ENCODE measurements at places on chromosomes 1 and 21.

- DNase-seq: peak; percentile 80
Measured at GRCh38 chr1:119631433-119632102, 16.5 kb downstream of the ZNF697 start.

- no peak for DNase-seq
Measured at GRCh38 chr21:42614396-42614795, 39.0 kb upstream of the PDE9A start.

DNA sequence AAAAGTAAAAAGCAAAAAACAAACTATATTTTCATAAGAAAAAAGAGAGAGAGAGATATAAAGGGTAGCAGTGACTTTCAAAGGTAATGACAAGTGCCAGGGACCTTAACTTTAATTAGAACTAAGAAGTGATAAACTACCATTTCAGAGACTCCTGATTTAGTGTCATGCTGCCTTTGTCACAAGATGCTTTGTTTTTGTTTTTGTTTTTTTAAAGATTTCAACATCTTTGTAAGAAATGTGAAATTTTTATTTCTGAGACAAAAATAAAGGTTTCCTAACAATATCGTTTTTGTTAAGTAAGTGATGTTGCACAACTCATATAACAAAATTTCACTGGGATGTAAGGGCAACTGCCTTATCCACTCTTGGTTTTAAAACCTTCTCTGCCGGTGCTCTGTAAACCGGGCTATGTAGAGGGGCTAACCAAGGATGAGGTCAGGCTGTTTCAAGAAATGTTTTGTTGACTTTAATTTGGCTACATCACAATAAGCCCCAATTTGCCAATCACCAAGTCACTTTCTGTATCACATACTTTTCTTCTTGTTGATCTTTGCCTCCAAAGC is 35.2 kb upstream of the SYT2 start:
- DNase-seq: no peak

DNA sequence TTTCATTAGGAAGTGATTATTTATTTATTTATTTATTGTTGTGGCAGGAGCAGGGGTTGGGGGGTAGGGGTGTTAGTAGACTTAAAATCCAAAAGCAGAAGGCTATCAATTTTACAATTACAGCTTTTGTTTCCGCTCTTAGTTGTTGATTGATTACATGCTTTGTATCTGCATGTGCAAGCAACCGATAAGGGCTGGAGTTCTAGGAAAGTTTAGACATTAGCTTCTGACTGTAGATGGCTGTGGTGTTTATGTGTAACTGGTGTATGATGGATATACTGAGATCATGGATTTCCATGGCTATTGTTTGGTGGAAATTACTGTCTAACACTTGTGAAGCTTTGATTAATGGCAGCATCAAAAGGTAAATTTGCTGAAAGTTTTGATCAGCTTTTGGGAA is 2.8 kb downstream of the ST6GALNAC5 start:
- DNase-seq: no peak

- no peak for DNase-seq
Measured at GRCh38 chr1:21149855-21150432, 26.8 kb downstream of the EIF4G3 start.

GRCh38 chr21:35900539-35900938 is 159.8 kb downstream of the SETD4 start:
- DNase-seq: no peak

- DNase-seq: no peak
Measured at GRCh38 chr1:94866164-94866807, 46.1 kb downstream of the SLC44A3 start.

GRCh38 chr1:61307422-61308142 is 225.2 kb downstream of the NFIA start:
- no peak for DNase-seq

GRCh38 chr21:41442481-41443186 is 16.6 kb downstream of the MX1 start:
- no peak for DNase-seq

- no peak for DNase-seq
Measured at GRCh38 chr1:98903261-98903660, 101.4 kb downstream of the PLPPR5 start.

- DNase-seq: no peak
Measured at GRCh38 chr1:71589005-71589404, 508.2 kb upstream of the ZRANB2 start.

- peak; percentile 59 for DNase-seq
Measured at GRCh38 chr1:206725109-206725963, 40.6 kb downstream of the MAPKAPK2 start.

DNA sequence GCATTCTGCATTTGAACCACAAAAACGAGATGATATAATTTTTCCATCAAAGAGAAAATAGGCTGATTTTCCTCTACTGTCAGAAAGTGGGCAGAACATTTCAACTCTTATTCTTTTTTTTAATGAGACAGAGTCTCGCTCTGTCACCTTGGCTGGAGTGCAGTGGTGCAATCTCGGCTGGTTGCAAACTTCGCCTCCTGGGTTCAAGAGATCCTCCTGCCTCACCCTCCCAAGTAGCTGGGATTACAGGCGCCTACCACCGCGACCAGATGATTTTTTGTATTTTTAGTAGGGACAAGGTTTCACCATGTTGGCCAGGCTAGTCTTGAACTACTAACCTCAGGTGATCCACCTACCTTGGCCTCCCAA is 11.6 kb downstream of the DSTYK start:
- no peak for DNase-seq

DNA sequence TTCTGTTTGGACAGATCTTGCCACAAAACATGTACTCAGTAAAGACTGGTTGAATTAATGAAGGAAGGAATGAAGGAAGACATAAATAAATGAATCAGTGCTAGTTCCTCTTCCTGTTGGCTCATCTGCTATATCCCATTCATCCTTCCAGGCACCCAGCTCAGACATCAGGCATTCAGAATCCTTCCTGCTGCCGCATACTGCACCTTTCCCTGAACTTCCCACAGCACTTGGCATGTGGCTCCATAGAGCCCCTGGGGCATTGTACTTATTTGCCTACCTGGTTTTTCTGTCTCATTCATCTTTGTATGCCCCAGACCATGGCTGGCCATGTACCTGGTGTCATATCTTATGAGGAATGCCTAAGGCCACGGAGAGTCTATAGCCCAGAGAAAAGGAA is 34.4 kb upstream of the ZNF648 start:
- no peak for DNase-seq

- no peak for DNase-seq
Measured at GRCh38 chr1:86470859-86471258, 2.1 kb downstream of the CLCA1 start.

DNA sequence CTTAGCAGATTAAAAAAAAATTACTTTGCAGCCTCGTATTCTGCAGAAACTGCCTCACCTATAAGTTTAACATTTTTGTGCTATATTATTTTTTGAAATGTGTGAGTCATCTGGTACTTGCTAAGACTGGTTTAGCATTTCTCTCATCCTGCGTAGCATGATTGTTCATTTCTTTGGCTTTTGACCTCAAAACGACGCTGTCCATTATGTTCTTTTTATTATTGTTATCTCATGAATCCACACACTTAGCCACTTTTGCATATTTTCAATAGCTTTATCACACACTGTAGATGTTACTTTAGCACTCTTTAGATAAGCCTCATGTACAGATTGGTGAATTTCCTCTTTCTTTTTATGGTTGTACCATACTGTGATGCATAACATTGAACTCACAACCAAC is 1004.9 kb upstream of the NCAM2 start:
- no peak for DNase-seq

DNA sequence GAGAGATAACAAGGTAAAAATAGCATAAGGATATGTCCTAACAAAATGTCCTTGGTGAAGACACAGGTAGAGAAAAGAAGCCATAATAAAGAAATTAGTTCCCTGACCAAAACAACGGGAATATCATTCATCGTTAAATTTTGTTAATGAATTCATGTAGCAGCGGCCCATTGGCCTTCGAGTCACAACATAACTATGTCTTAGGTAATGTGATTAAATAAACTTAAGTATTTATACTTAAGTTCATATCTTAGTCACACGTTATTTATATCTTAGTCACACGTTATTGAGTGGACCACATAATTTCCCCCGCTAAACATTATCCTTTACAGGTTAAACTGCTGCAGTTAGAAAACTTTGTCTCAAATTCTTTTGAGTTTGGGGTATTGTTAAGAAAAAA is 1.2 kb downstream of the NEXN start:
- no peak for DNase-seq

- DNase-seq: no peak
Measured at GRCh38 chr21:42308914-42309752, 6.1 kb downstream of the TFF3 start.

DNA sequence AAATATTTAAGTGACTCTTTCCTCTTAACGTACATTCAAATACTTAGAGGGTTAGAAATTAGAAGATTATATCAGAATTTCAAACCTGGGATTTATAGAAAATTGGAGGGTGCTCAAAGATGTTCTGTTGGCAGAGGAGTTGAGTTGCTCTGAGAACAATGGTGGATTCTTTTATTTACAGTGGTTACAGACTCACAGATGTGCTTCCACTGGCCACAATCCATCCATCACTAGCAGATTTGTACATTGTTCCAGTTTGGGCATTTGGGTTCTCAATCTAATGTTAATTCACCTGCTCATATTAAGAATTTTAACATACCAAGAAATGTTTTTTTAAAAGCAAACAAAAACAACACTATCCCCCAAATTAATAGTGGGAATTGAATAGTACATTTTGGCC is 23.5 kb downstream of the DNAJC6 start:
- no peak for DNase-seq

DNA sequence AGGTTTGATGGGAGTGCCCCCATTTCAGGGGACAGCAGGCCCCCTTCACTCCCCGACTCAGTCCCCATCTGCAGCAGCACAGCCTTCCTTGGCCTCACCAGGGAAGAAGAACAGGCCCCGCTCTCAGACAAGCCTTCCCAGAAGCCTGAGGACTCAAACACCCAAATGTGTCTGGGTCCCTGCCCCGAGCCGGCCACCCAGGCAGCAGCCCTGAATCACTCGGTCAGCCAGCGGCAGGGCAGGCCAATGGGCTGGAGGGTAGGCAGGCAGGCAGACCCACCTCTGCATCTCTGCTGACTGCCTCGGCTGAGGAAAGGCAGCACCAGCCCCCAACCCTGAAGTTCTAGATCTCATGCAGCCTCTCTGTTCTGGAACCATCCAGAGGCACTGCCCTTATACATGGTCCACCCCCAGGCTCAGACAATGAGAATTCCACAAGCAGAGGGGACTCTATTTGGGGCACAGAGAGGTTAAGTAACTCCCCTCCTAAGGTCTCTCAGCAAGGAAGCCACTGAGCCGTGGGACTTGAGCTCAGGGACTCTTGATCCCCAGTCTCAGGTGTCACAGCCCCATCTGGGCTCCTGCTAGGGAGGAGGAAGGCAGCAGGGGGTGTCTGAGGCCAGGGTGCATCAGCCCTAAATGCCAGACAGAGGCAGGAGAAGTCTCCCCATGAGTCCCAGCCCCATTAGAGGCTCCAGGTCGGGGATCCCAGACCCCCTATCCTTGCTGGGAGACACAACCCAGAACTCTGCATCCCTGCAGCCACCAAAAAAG is 33.2 kb upstream of the RUNX3 start:
- no peak for DNase-seq

DNA sequence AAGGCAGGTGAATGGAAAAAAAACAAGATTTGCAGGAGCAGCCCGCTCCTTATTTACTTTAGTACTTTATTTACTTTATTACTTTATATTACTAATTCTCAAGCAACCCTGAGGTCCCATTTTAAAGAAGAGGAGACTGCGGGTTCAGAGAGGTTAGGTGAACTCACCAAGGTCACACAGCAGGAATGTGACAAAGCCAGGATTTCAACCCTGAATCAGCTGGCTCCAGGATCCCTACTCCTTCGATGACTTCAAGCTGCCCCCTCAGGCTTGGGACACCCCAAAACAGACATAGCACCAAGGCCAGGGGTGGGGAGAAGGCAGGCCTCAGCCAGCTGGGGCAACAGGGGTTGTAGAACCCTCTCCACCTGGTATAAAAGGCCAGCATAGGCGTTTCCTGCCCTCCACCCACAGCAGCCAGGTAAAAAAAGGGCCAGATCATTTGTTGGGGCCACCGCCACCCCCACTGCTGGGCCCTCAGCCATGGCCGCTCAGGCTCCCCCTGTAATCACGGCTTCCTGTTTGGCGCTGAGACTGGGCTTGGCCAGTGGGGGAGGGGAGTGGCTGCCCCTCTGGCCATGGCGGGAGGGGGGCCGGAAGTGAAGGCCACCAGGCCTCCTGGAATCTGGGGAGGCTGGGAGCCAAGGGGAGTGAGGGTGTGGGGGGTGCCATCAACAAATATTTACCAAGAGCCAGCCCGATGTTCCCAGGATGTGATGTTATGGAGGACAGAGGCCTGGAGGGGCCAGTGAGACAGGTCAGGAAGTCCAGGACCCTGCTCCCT is 6.6 kb downstream of the SDC3 start:
- no peak for DNase-seq

DNA sequence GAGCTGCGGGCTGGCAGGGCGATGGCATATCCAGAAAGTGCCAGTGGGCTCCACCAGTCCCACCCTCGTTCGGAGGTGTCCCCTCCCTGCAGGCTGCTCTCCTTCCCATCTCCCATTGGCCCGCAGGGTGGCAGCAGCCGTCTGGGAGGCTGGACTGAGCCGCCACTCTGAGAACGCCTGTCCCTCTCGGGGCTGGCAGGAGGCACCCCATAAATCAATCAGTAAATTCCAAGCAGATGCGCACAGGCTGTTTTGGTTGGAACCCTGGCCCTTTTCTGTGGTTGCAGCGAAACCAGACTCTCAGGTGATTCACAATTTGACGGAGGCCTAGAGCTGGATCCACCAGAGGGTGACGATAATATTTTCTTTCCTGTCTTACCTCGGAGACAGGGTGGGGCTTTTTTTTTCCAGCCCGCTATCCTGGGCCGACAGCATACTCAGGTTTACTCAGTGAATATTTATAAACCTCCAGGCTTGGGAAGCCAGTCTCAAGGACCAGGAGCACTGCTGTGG is 99.7 kb downstream of the GLIS1 start:
- DNase-seq: no peak

DNA sequence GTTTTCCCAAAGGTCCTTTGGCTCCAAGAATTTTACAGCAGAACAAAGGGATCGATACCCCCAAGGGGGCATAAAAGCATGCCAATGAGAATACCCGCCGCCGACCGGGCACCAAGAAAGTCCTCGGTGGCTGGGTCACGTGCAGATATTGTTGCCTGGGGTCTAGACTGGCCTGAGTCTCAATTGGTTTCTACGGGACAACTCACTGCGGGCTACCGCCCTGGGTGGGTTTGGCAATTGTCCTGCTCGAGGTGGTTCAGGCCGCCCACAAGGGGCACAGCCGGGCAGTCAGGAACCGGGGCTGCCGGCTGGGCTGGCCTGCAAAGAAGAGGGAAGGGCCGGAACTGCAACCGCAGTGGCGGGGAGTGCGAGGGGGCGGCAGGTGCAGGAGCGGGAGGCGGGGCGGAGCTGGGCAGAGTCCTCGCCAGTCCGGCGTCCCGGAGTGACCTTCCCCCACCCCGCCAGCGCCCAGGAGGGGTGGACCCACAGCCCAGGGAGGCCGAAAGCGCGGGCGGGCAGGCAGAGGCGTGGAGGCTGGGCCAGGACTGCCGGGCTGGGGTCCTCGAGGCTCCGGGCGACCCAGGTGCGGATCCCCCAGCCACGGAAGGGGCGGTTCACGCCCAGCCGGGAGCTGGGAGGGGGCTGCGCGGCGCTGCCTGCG is 926 bp upstream of the ATP1B1 start:
- DNase-seq: peak; percentile 78

GRCh38 chr1:157960773-157961172 is 32.7 kb upstream of the KIRREL1 start:
- DNase-seq: no peak

- peak; percentile 89 for DNase-seq
Measured at GRCh38 chr1:27858072-27858948, 14.0 kb upstream of the THEMIS2 start.

GRCh38 chr1:153030895-153031294 is at the start of gene SPRR1B:
TSS of gene SPRR1B (plus strand) at chr1:153031203. CDS start at chr1:153032346, 1,143 bp downstream.
- no peak for DNase-seq
